HuH-7.5 (cell line): ENCODE measurements at places on chromosomes 7 and 10.
A peak's percentile ranks its signal among the peaks of the same experiment; 100 is the strongest.

GRCh38 chr10:89206402-89207180 lies 526 bp downstream of the CH25H start:
- DNase-seq: no peak

DNA sequence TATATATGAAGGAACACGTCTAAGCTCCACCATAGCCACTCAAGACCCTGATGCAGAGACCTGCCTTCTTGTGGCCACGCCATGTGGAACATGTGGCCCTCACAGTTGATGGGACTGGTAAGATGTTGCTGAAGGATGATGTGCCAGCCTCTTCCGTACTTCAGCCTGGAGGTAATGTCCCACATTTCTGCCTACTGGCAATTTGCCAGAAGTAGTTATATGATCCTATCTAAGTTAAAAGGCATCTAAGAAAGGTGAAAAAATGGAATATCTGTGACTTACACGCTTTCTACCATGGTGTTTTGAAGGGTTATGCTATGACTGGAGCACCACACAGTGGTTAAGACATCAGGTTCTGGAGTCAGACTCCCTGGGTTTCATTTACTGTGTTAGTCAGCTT lies 948.7 kb upstream of the GHITM start:
- no peak for DNase-seq

- DNase-seq: no peak
Observed at GRCh38 chr10:123151737-123152135, 2.5 kb upstream of the BUB3 start.

GRCh38 chr10:51000976-51001375 lies 73.3 kb upstream of the PRKG1 start:
- no peak for DNase-seq

DNA sequence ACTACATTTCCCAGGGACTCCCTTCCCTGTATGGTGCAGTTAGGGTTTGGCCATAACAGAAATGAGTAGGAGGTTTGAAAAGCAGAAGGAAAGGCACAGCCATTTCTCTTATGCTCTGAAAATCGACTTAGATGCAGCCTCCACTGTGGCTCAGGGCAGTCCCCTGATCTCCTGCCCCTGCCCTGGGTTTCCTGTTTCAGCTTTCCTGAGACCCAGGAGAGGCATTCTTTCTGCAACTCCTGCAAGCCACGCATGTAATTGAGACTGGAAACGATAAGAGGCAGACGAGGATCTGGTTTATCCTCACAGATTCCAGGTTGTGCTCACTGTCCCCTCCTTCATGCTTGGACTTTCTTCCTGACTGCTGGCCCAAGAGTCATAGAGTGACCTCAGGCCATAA lies 461.2 kb upstream of the VSTM2A start:
- DNase-seq: no peak

GRCh38 chr10:5634918-5635317 lies 31.5 kb downstream of the ASB13 start:
- no peak for DNase-seq

- no peak for DNase-seq
Observed at GRCh38 chr10:130121486-130122079, 11.0 kb upstream of the C10orf143 start.

GRCh38 chr10:76555067-76555670 lies 1082.4 kb downstream of the KCNMA1 start:
- no peak for DNase-seq

DNA sequence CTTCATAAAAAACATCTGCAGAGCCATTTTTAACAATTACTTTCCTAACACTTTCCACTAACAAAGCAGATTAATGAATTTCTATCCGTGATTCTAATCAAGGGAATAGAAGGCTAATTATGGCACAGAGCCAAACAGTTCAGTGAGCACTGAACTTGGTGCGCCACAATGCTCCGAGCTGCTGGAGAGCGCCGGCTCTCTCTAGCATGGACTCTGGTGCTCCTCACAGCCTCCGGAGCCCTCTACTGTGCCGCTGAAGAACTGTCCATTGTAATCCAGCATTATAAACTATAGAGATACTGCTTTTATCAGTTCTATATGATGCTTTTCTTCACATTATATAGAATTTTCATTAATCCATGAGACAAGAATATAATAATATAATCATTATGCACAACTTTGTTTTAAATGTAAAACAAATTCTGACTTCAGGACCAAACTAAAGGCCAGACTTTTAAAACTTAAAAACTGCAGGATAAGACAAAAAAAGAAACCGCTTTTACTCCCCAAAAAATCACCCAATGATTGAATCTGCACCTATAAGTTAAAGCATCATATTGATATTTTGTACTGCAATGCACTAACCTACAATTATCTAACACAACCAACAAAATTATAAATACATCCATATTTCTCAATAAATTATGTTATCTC lies 123.6 kb downstream of the RNF32 start:
- DNase-seq: peak; percentile 52

DNA sequence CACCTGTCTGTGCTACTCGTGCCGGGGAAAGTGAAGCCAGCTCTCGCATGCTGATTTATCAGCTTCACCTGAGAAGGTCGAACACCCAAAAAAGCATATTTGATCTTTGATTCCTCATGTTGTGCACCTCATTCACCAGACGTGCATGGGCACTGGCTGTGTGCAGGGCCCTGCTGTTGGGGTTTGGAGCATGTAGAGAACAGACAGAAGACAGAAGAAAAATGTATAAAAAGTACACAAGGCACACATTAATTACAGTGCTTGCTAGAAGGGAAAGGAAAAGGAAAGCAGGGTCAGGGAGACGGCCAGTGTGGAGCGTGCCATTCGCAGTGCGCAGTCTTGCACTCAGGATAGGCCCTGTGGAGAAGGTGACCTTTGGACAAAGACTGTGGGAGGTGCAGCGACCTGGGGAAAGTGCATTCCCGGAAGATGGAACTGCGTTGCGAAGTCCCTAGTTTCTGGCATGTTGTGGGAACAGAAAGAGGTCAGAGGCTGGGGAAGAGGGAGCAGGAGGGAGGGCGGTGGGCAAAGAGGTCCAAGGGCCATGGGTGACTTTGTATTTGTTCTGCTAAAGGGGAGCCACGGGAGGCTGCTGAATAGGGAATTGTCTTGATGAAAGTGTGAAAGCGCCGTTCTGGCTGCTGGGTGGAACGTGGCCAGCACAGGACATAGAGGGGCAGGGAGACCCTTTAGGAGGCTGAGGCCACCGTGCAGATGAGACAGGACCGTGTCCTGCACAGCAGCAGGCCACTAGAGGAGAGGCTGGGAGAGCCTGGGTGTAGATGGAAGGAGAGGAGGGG lies 232.8 kb downstream of the GLRX3 start:
- no peak for DNase-seq

DNA sequence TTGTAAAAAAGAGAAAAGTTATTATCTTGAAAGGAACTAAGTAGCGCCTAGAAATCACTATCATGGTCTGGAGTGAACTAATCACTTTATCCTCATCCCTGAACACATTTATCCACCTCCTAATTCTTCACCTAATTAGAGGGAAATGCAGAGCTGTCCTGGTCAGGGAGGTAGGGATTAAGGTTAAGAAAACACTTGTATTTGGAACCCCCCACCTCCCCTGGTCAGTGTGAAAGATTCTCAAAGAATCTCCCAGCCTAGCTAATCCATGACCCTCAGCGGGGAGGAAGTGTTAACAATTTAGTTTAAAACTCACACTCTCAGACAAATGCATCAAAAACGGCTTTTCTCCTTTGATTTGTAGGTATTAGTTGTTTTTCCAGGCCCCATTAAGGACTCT lies 83.8 kb downstream of the FAM204A start:
- DNase-seq: no peak

GRCh38 chr10:113007821-113008220 lies 57.8 kb downstream of the TCF7L2 start:
- no peak for DNase-seq

- DNase-seq: no peak
Observed at GRCh38 chr10:13706604-13707003, 119.8 kb downstream of the PRPF18 start.

DNA sequence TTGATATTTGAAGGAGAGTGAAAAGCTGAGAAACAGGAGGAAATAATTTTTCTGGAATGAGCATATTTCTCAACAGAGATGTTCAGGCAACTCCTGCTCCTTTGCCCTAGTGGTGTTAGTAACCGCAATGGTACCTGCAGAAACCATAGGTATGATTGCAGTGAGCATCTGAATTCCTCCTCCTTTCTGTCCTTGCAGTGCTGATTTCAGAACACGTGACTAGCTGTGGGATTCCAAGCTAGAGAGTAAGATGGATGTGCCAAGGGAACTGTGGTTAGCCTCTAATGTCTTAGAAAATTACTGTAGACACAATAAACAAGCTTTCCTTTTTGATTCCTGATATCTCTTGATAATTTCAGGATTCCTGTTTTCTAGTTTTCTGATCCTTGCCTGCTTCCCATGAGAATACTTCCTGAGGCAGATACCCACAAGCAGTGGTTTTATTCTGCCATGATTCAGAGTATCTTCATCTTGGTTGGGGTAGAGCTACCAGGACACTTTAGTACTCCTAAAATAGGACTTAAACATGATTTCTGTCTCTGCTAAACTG lies 27.5 kb downstream of the LRGUK start:
- no peak for DNase-seq

GRCh38 chr7:86328801-86329433 lies 314.8 kb upstream of the GRM3 start:
- DNase-seq: no peak

DNA sequence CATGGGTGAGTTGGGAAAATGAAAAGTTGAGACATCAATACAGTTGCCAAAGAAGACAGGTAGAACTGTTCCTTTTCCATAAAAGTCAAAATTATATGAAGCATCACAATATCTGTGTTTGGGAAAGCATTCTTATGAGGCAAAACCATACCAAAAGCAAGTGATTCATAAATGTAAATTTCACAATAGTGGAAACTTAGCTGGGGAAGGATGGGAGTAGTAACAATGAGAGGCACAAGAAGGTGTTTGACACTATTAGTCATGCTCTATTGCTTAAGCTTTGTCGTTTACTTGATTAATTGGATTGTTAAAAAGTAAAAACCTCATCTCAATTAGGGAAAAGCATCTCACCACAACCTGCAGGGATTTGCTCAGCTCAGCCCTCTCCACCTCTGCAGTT lies 240.2 kb downstream of the C7orf25 start:
- DNase-seq: no peak

DNA sequence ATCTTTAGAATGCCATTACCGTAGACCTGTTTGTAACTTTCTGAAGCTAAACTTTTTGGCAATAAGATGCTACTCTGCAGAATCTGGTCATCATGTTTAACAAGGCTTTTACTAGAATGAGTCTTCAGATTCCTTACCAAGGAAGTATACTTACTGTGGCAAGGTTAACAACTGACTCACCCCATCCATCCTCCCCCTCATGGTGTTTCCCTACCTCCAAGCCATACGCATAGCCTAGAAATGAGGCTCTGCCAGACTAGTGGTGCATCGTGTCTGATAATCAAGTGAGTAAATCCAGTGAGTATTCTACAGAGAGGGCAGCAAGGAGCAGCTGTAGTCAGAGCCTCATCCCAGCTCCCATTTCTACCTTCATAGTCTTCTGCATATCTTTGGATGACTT lies 223.6 kb downstream of the IPMK start:
- no peak for DNase-seq

DNA sequence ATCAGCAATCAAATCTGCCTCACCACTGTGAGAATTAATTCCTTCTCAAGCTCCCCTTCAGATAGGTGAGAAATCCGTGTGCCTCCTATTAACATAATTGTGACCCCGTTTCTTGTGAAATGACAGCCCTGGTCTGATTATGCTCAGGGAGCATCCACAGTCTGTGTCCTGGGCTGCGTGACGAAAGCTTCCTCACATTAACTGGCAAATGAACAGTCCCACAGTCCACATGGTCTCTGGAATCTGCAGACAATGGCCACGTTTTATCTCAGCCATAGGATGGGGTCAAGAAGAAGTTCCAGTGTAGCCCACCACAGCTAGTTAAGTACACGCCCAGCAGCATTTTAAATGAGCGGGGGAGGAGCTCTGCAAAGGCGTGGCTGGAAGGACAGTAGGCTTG lies 229.2 kb downstream of the RPS24 start:
- DNase-seq: no peak

DNA sequence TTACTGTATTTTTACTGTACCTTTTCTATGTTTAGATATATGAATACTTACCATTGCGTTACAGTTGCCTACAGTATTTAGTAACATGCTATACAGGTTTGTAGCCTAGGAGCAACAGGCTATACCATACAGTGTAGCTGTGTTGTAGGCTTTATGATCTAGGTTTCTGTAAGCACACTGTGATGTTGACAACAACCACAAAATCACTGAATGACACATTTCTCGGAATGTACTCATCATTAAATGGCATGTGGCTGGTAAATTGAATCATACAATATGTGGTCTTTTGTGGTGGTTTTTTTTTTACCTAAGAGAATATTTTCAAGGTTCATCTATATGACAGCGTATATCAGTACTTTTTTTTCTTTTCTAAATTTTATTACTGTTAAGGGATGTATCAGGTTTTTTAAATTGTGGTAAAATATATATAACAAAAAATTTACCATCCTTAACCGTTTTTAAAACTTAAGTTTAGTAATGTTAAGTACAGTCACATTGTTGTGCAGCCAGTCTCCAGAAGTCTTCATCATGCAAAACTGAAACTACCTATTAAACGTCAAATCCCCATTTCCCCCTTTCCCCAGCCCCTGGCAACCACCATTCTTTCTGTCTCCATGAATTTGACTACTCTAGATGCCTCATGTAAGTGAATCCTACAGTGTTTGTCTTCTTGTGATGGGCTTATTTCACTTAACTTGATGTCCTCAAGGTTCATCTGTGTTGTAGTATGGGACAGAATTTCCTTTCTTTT lies 21.5 kb downstream of the BTAF1 start:
- no peak for DNase-seq

DNA sequence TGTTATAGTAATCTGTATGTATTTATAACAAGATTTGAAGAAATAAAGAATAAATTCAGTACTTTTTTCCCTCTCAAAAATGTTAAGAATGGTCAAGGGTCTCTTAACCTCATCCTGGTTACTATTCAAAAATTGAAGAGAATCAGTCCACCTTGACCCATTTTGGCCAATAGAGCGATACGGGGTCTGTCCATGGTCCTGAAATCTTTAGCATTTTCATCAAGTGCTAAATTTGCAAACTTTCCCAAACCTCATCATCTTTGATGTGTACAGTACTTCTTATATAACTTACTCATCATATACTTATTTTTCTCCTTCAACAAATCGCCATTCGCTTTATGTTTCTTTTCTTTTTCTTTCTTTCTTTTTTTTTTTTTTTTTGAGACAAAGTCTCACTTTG lies 23.6 kb downstream of the TMEM178B start:
- no peak for DNase-seq

- no peak for DNase-seq
Observed at GRCh38 chr7:18294411-18294810, 201.1 kb upstream of the HDAC9 start.

GRCh38 chr7:142405122-142405765 lies 147.4 kb upstream of the PRSS58 start:
- DNase-seq: no peak

- no peak for DNase-seq
Observed at GRCh38 chr7:141386881-141387280, 164.3 kb upstream of the AGK start.

DNA sequence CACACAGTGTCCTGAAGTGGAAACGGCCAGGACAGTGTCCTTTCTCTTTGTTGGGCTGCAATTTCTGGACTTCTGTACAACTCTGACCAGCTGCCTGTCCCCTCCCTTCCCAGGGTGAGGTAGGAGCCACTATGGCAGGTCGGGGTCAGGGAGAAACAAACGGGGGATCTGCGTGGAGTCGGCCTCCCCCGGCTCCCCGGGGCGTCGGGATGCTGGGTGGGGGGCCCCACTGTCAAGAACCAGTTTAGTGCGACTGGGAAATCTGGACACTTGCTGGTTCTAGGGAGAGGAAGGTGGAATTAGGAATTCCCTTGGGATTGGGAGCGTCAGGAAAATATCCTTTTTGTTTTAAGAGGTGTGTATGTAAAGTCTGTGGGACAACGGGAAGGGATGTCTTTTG lies 567 bp downstream of the SYCE1 start:
- no peak for DNase-seq
